Hepatocyte (in vitro differentiated cells): ENCODE measurements at places on chromosomes 2 and 18.

- H3K36me3 ChIP-seq = no peaks in the 10 kb centered on the region
- peak overlapping the region; percentile 99 for H3K4me3 ChIP-seq
- H3K27ac ChIP-seq = peak overlapping the region; percentile 91
- H3K27me3 ChIP-seq = peaks cover 21% of the 10 kb centered on the region
Observed at GRCh38 chr2:111121028-111121827, 514 bp downstream of the BCL2L11 start.

- DNase-seq = peak; percentile 70
- peaks cover 35% of the 10 kb centered on the region for H3K4me1 ChIP-seq
- no peaks in the 10 kb centered on the region for H3K27me3 ChIP-seq
- no peaks in the 10 kb centered on the region for H3K36me3 ChIP-seq
- H3K27ac ChIP-seq = peak overlapping the region; percentile 97
- peak overlapping the region; percentile 59 for H3K4me3 ChIP-seq
Observed at GRCh38 chr2:63842149-63843061, 709 bp downstream of the UGP2 start.

GRCh38 chr2:129492548-129492947, 486.9 kb upstream of the RAB6C start:
- H3K36me3 ChIP-seq = no peaks in the 10 kb centered on the region
- H3K4me1 ChIP-seq = no peaks in the 10 kb centered on the region
- no peaks in the 10 kb centered on the region for H3K27me3 ChIP-seq
- no peak for DNase-seq
- H3K4me3 ChIP-seq = no peak overlapping the region
- H3K27ac ChIP-seq = no peak overlapping the region

DNA sequence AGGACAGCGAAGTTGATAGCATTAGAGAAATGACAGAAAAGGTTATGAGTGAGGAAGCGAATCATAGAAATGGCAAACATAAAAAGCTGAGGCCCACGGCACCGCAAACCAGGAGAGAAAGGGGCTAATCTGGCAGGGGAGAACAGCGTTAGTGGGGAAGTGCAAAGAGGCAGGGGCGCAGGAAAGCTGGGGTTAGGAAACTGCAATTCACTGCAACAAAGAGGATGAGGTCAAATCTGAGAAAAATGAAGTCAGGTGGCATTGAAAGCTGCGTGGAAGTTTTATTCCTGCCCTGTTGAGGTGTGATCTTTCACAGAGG, 653 bp upstream of the ABI2 start:
- H3K4me3 ChIP-seq = peak overlapping the region; percentile 73
- no peaks in the 10 kb centered on the region for H3K27me3 ChIP-seq

GRCh38 chr2:117553448-117553847, 261.0 kb upstream of the DDX18 start:
- no peak overlapping the region for H3K4me3 ChIP-seq
- no peaks in the 10 kb centered on the region for H3K27me3 ChIP-seq
- H3K4me1 ChIP-seq = peaks cover 5% of the 10 kb centered on the region
- no peaks in the 10 kb centered on the region for H3K36me3 ChIP-seq
- DNase-seq = no peak

DNA sequence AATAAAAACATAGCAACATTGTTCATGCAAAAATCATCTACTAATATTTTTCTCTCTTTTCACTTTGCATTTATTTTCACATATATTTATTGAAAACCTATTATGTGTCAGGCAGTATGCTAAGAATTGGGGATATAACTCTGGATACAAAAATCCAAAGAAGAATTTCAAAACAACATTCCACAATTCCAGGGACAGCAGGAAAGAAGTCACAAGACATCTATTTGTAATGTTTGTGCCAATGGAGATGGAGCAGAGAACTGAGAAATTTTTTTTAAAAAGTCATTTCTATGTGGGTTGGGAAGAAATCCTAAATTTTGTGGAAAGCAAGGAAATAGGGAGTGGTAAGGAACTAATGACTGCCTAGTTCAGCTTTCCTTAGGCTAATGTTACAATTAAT, 128.6 kb upstream of the TLK1 start:
- DNase-seq = no peak
- H3K4me1 ChIP-seq = peaks cover 7% of the 10 kb centered on the region
- no peaks in the 10 kb centered on the region for H3K27me3 ChIP-seq
- H3K4me3 ChIP-seq = no peak overlapping the region
- H3K27ac ChIP-seq = no peak overlapping the region
